ENCODE measurements at places on chromosomes 5 and 9.
A peak's percentile ranks its signal among the peaks of the same experiment; 100 is the strongest.

- no peaks in the 10 kb centered on the region for H3K36me3 ChIP-seq
- H3K27me3 ChIP-seq, result no peaks in the 10 kb centered on the region
- H3K4me3 ChIP-seq, result no peak overlapping the region
- no peaks in the 10 kb centered on the region for H3K4me1 ChIP-seq
- no peak overlapping the region for H3K27ac ChIP-seq
These were observed 31.5 kb upstream of the MVB12B start for GRCh38 chr9:126295082-126295477.

DNA sequence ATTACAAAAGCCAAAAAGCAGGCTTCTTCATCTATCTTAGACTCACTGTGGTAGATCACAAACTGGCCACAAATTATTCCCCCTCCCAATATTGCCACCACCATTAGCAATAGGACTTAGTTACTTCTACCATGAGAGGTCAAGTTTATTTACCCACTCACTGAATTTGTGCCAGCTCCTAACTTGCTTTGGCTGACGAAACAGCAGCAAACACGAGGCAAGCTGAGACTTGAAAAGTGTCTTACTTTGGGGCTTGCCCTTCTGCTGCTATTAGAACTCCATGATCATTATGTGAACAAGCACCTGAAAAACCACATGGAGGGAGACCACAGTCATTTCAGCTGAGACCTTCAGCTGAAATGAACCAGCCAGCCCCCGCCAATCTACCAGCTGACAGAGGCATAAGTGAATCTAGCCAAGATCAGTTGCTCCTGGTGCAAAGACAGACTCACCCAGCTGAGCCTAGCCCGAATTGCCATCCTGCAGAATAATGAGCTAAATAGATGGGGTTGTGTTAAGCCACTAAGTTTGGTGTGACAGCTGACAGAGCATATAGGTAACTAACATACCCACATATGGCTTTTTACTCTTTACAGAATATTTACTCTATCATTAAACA, 5.7 kb downstream of the WDR41 start:
- no peak overlapping the region for H3K27ac ChIP-seq
- peaks cover 18% of the 10 kb centered on the region for H3K4me1 ChIP-seq
- no peak for DNase-seq
- H3K4me3 ChIP-seq, result no peak overlapping the region
- peaks cover 12% of the 10 kb centered on the region for H3K36me3 ChIP-seq

- no peak overlapping the region for H3K27ac ChIP-seq
- DNase-seq, result no peak
- H3K36me3 ChIP-seq, result no peaks in the 10 kb centered on the region
- no peaks in the 10 kb centered on the region for H3K4me1 ChIP-seq
These were observed 10.3 kb downstream of the FBXW5 start for GRCh38 chr9:136934277-136934676.

DNA sequence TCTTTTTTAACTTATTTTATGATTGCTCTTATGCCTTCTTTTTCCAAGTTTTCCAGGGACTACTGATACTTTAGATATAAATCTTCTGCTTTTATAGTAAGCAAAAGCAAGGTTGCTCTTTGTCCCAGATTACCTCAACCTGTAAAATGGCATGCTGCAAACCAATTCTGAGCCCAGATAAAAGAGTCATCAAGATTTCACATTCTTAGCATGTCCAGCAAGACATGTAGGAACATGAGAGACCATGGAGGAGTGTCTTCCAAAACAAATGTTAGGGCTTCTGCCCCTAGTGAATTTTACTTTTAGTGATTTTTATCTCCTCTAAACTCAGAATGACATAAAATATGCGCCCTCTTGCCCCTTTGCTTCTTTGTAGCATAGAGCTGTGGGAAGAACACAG, 7.0 kb upstream of the CDC20B start:
- no peaks in the 10 kb centered on the region for H3K36me3 ChIP-seq
- no peak overlapping the region for H3K27ac ChIP-seq
- H3K4me1 ChIP-seq, result peaks cover 6% of the 10 kb centered on the region
- H3K27me3 ChIP-seq, result no peaks in the 10 kb centered on the region

GRCh38 chr5:1792842-1793266, 6.8 kb downstream of the MRPL36 start:
- peaks cover 7% of the 10 kb centered on the region for H3K4me1 ChIP-seq
- H3K4me3 ChIP-seq, result no peak overlapping the region
- H3K36me3 ChIP-seq, result no peaks in the 10 kb centered on the region
- no peak overlapping the region for H3K27ac ChIP-seq
- no peak for DNase-seq

DNA sequence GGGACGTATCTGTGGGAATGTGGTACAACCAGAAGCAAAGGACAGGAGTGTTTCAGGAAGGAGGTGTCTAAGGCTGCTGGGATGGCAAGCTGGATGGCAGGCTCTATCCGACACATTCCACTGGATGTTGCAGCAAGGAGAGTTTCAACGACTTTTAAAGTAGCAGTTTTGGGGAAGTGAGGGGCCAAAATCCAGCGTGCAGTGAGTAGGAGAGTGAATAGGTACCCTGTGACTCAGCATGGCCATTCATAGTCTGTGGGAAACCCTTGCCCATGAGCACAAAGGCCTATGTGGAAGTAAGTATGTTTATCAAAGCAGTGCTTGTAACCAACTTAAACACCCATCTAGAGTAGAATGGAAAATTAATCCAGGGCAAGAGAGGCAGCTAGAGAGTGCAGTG, 664.7 kb downstream of the ACTL7B start:
- no peaks in the 10 kb centered on the region for H3K27me3 ChIP-seq
- H3K4me3 ChIP-seq, result no peak overlapping the region
- H3K27ac ChIP-seq, result no peak overlapping the region
- H3K4me1 ChIP-seq, result peaks cover 8% of the 10 kb centered on the region

- no peak overlapping the region for H3K4me3 ChIP-seq
- H3K4me1 ChIP-seq, result no peaks in the 10 kb centered on the region
- H3K36me3 ChIP-seq, result no peaks in the 10 kb centered on the region
These were observed 114.9 kb upstream of the PRLR start for GRCh38 chr5:35345222-35345621.

- no peaks in the 10 kb centered on the region for H3K4me1 ChIP-seq
- no peaks in the 10 kb centered on the region for H3K36me3 ChIP-seq
- no peak overlapping the region for H3K27ac ChIP-seq
- DNase-seq, result no peak
These were observed 245.4 kb downstream of the FBXL17 start for GRCh38 chr5:108136493-108136892.

DNA sequence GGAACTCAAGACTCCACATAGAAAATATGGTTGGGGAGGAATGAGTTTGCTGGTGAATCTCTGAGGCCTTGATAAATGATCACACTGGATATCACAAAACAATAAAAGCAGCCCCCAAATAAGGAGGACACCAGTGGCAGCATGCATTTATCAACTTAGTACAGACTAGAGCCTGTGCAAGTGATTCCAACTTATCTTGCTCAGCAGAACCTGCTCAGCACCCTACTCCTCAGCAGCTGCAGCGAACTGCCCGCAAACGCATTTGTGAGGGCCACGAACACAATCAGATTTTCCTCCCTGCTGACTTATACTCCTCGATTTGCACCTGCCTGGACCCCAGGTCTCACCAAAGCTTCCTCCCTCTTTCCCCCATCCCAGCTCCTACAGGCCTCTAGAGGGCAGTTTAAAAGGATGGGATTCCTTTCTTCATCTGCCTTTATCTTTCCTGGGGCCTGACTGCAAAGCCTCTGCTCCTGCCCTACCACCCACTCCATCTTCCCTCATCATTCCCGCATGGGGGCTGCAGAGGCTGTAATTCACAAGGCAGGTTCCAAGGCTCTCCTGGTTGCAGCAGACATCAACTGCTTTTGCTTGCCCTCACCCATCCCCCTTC, 41.2 kb downstream of the ANKS6 start:
- no peak overlapping the region for H3K4me3 ChIP-seq
- H3K27ac ChIP-seq, result no peak overlapping the region
- no peaks in the 10 kb centered on the region for H3K27me3 ChIP-seq
- DNase-seq, result peak; percentile 52

- no peak overlapping the region for H3K4me3 ChIP-seq
- no peaks in the 10 kb centered on the region for H3K36me3 ChIP-seq
- H3K27me3 ChIP-seq, result no peaks in the 10 kb centered on the region
- no peak for DNase-seq
- H3K4me1 ChIP-seq, result no peaks in the 10 kb centered on the region
- no peak overlapping the region for H3K27ac ChIP-seq
These were observed 39.2 kb upstream of the ELOVL7 start for GRCh38 chr5:60883229-60883628.

- H3K27ac ChIP-seq, result no peak overlapping the region
- H3K36me3 ChIP-seq, result no peaks in the 10 kb centered on the region
- no peak overlapping the region for H3K4me3 ChIP-seq
These were observed 231.6 kb upstream of the TAS2R1 start for GRCh38 chr5:9861666-9862256.

DNA sequence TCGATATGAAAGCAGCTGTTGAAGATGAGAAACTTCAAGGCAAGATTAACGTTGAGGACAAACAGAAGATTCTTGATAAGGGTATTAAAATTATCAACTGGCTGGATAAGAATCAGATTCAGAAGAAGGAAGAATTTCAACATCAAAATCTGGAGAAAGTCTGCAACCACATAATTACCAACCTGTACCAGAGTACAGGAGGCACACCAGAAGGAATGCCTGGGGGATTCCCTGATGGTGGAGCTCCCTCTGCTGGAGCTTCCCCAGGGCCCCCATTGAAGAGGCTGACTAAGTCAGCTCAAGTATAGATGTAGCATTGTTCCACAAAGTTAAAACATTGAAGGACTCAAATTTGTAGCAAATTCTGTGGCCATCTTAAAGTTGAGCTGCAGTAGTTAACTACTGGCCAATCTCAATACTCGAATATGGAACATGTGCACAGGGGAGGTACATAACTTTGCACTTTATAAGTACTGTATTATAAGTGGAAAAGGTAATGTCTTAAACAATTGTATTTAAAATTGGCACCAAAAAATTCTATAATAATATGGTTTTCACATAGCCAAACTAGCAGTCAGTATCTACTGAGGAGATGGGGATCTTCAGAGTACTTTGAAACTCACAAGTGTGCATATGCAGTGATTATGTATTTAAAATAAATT, 237.5 kb downstream of the CHSY3 start:
- DNase-seq, result no peak
- no peaks in the 10 kb centered on the region for H3K27me3 ChIP-seq
- no peak overlapping the region for H3K4me3 ChIP-seq
- no peak overlapping the region for H3K27ac ChIP-seq
- no peaks in the 10 kb centered on the region for H3K4me1 ChIP-seq

DNA sequence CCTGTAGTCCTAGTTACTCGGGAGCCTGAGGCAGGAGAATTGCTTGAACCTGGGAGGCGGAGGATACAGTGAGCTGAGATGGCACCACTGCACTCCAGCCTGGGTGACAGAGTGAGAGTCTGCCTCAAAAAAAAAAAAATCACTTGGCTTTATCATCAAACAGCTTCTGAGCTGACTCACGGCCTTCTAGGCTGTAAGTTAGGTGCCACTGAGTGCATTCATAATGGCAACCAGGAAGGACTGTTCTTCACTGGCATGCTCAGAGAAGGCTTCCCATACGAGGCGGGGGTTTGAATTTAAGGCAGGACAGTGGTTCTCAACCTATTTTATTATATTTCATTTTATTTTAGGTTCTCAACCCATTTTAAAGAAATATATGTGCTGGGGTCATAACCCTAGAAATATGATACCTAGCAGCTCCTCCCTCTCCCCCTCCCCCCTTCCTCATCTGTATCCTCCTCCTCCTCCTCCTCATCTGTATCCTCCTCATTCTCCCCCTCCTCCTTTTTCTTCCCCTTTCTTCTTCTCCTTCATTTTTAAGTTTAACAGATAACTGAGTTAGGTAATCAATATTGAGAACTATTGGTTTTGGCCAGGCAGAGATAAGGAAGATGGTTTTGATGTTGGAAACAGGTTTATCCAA, 19.0 kb upstream of the LHFPL2 start:
- H3K36me3 ChIP-seq, result no peaks in the 10 kb centered on the region
- H3K4me1 ChIP-seq, result peaks cover 11% of the 10 kb centered on the region
- DNase-seq, result no peak

GRCh38 chr5:119409235-119409815, 43.0 kb upstream of the HSD17B4 start:
- no peaks in the 10 kb centered on the region for H3K36me3 ChIP-seq
- no peak overlapping the region for H3K4me3 ChIP-seq
- H3K27ac ChIP-seq, result no peak overlapping the region
- H3K27me3 ChIP-seq, result no peaks in the 10 kb centered on the region
- H3K4me1 ChIP-seq, result peaks cover 15% of the 10 kb centered on the region

- peak overlapping the region; percentile 74 for H3K27ac ChIP-seq
- DNase-seq, result no peak
- H3K36me3 ChIP-seq, result no peaks in the 10 kb centered on the region
- peaks cover 28% of the 10 kb centered on the region for H3K4me1 ChIP-seq
These were observed 1.5 kb downstream of the WHRN start for GRCh38 chr9:114503522-114504340.

DNA sequence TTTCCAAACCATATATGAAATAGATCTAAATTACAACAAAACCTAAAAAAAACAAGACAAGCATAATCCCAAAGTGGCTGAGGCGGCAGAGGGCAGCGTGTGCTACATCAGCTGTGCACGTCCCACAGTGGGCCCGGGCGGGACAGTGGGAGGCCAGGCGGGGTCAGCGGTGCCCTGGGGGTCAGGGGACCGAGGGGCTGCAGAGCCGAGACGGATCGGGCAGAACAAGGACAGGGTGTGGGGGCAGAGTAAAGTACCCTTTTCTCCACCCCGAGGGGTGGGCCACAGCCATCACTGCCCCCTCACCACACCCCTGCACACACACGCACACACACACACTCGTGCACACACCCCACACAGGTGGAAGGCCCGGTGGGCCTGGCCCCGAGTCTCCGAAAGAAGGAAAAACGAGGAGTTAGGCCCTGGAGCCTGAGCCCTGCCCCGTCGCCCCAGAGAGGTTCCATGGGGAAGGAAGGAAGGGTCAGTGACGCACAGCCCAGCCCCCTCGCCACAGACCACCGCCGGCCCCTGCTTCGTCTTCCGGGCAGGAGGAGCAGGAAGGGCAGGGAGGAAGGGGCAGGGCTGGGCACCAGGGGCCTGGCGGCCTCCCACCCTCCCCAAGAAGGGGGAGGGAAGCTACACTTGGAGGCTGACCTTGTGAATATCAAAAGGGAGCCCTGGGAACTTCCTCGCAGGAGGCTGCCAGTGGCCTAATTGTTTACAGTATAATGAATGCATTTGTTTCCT, 49.6 kb upstream of the UBAC1 start:
- no peak overlapping the region for H3K4me3 ChIP-seq
- DNase-seq, result no peak
- H3K36me3 ChIP-seq, result no peaks in the 10 kb centered on the region
- no peaks in the 10 kb centered on the region for H3K27me3 ChIP-seq

DNA sequence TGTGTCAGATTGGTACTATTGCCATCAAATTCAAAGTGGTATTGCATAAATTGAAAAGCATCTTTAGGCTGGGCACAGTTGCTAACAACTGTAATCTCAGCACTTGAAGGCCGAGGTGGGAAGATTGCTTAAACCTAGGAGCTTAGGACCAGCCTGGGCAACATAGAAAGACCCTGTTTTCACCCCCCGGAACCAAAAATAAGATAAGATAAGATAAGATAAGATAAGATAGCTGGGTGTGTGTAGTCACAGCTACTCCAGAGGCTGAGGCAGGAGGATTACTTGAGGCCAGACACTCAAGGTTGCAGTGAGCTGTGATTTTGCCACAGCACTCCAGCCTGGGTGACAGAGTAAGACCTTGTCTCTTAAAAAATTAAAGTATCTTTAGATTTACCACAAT, 297.9 kb upstream of the SEMA6A start:
- no peaks in the 10 kb centered on the region for H3K4me1 ChIP-seq
- no peak for DNase-seq
- H3K36me3 ChIP-seq, result no peaks in the 10 kb centered on the region
- no peak overlapping the region for H3K27ac ChIP-seq
- no peaks in the 10 kb centered on the region for H3K27me3 ChIP-seq

- H3K27ac ChIP-seq, result no peak overlapping the region
- no peak overlapping the region for H3K4me3 ChIP-seq
- no peak for DNase-seq
- no peaks in the 10 kb centered on the region for H3K36me3 ChIP-seq
These were observed 150.4 kb upstream of the POU5F2 start for GRCh38 chr5:93891491-93892480.
